ENCODE measurements at places on chromosomes 1 and 21.

DNA sequence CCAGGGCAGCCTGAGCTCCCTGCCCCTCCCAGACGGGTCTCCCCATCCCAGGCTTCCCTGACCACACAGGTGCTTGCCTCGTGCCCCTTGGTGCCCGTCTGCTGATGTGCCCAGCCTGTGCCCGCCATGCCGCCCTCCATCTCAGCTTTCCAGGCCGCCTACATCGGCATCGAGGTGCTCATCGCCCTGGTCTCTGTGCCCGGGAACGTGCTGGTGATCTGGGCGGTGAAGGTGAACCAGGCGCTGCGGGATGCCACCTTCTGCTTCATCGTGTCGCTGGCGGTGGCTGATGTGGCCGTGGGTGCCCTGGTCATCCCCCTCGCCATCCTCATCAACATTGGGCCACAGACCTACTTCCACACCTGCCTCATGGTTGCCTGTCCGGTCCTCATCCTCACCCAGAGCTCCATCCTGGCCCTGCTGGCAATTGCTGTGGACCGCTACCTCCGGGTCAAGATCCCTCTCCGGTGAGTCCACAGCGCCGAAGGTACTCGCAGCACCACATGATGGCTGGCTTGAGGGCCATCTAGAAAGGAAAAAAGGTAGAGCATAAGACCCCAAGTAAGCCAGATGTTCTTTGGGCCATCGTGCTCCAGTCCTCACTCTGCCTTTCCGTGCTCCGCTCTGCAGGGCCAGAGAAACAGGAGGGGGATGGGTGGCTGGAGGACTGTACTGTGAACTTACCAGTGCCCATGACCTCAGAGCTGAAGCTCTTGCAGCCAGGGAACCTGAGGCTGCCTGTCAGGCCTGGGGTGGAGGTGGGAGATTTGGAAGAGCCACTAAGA, 1.4 kb downstream of the ADORA1 start:
- DNase-seq: no peak

- DNase-seq: no peak
Measured at GRCh38 chr1:38852780-38853179, 6.8 kb downstream of the RRAGC start.

DNA sequence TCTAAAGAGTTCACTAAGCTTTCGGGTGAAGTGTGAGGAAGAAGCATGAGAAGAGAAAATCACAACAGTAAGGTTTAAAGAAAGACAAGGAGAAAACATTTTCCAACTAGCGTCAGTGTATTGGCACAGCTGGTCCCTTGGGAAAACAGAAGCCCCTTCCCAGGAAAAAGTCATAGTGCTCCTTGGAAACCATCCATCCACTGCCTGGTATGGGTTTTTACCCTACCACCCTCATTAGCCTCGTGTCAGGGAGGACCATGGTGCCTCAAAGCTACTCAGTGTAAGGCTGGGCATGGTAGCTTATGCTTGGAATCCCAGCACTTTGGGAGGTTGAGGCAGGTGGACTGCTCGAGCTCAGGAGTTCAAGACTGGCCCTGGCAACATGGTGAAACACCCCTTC, 12.7 kb downstream of the AADACL4 start:
- DNase-seq: no peak

DNA sequence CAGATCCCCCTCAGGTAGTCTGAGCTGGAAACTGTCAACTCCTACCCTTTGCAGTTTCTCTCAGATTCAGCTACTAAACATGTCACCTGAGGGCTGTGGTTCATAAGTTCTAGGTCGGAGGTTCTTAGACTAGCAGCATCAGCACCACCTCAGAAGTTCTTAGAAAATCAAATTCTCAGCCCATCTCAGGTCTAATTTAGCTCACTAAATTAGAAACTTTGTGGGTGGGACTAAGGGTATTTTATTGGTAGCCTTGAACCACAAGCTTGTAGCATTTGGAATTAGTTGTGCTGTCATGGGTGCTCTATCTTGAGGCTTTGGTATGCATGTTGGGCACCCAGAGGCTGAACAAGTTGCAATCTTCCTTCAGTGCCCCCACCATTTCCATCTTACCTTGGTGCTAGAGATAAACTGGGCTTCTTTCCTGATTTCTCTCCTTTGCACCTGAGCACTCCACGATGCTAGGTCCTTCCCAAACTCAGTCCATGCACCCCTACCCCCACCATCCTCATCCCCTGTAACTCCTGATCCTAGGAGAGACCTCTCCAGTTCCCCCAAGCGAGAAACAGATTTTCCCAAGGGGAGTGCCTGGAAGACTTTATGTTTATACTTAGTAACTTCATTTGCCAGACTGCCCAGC, 54.2 kb downstream of the S1PR1 start:
- no peak for DNase-seq

DNA sequence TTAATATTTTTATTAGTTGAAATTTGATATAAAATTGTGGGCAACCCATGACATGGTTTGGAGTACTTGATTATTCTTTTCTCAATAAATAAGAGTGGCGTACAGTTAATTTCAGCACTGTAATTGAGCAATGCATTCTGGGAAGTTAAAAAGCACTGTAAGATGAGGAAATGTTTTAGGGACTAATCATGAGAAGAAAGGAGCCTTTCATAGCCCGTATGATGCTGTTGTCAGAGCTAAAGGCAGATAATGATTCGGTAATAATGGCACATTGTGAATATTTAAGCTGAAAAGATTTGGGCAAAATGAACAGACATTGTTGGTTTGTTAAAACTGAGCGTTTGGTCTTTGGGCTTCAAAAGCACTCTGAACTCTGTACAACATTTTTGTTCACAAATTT, 139.3 kb downstream of the NFIA start:
- DNase-seq: no peak

DNA sequence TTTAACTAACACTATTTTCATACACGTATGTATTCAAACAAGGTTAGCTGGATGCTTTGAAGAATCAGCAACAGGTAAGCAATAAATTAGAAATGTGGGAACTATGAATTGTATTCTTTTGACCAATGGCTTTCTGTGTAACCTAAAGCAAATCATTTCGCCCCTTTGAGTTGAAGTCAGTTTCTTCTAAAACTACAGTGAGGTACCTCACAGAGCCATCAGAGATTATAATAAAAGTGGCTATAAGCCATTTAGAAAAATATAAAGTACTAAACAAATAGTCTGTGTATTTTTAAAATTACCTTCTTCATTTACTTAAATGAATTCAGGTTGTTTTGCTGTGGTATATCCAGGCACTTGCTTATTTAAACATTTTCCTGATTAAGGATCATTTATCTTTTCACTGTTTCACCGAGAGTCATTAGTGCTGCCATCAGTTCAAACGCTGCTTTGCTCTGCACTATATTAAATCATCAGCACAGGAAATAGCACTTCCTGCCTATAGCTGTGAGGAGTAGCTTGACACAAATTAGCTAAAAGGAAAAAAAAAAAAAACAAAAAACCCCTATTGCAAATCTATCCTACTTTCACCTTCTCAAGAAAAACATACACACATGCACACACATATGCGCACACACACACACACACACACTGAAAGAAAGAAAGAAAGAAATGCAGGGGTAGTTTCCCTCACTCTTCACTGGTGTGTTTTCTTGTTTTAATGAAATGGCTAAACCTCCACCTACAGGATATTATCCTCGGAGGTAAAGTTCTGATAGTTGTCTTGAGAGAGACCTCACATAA, 39.8 kb upstream of the C1orf105 start:
- no peak for DNase-seq

- DNase-seq: no peak
Measured at GRCh38 chr1:184889166-184889565, 85.1 kb downstream of the NIBAN1 start.

DNA sequence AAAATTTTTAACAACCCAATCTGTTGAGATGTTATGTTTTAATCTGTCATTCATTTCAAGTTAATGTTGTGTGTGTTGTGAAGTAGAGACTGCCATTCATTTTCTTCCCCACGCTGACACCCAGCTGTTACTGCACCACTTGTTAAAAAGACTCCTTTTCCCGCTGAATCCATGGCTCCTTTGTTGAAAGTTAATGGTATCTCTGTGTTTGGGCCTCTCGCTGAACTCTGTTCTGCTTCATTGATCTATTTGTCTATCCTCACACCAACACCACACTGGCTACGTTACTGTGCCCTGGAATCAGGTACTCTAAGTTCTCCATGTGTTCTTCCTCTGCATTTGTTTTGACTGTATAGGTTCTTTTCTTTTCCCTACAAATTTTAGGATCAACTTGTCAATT, 58.2 kb downstream of the PDE9A start:
- DNase-seq: no peak

GRCh38 chr1:182170891-182171461, 109.5 kb upstream of the ZNF648 start:
- no peak for DNase-seq

DNA sequence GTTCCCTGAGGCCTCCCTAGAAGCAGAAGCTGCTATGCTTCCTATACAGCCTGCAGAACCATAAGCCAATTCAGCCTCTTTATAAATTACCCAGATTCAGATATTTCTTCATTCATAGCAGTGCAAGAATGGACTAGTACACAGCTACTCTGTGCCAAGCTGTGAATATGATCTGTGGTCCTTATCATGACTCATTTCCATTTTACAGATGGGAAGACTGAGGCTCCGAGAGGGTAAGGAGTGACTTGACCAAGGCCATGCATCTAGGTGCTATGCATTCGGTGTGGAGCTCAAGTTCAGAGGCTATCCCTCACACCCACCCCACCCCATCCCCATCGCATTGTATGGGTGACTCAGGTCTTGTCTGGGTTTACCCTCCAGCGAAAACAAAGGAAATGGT, 52.3 kb upstream of the DISP3 start:
- no peak for DNase-seq

GRCh38 chr1:197178998-197179397, 32.5 kb upstream of the ASPM start:
- DNase-seq: no peak

- no peak for DNase-seq
Measured at GRCh38 chr1:183148599-183148998, 37.5 kb upstream of the LAMC2 start.

GRCh38 chr21:23016617-23017016, 2018.4 kb downstream of the NCAM2 start:
- no peak for DNase-seq

- no peak for DNase-seq
Measured at GRCh38 chr21:46551636-46552241, 53.1 kb downstream of the S100B start.

- peak; percentile 83 for DNase-seq
Measured at GRCh38 chr1:155324037-155324716, 3.5 kb downstream of the RUSC1 start.

DNA sequence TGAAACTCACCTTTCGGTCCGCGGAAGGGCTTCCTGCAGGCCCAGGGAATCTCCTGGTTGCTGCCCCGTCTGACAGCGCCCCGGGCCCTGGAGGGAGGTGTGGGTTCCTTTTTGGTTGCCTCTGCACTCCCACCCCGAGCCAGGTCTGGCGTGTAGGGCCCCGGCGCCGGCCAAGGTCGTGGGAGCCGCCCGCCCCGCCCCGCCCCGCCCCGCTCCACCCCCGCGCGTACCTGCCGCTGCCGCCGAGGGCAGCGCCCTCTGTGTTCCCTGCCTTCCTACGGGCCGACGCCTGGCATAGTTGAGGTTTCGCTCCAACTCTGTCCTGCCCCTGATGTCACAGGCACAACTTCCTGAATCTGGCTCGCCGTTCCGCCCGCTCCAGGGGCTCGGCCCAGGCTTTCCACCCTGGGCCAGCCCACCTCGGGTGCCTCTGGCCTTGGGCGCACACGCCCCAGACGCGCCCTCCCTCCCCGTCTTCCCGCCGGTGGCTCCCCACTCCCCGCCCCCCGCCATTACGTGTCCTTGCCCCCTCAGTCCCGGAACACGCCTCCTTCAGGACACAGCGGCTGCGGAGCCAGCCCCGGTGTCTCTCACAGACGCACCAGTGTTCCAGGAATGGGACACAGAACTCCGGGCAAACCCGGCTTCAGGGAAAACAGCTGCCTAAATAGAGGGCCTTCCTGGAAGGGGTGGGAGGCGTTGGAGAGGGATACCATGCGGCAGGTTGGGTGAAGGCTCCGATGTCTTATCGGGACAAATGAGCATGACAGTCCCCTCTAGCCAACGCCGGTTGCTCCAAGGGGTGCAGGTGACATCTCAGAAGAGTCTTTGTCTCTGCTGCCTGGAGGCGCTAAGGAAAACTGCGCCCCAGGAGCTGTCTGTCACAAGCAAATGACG, at the start of gene KIAA0040:
Gene KIAA0040 (minus strand): TSS at position 147 of the 897 bp plus-strand sequence. CDS start 31,763 bp downstream, outside the sequence.
- DNase-seq: no peak

DNA sequence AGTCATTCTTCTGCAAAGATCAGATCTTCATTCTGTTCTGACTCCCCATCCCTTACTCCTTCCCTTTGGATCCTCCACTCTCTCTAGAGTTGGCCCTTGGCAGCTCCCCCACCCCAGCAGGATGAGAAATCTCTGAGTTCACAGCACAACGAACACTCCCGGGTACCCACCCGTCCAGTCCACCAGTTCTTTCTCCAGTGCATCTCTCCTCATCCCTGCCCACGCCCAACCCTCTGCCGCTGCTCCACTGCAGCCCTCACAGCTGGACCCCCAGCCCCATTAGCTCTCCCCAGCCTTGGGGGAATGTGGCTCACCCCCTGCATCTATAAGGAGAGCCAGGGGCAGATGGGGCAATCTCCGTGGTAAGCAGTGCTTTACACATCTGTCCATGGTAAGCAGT, 125.7 kb downstream of the MATN1 start:
- no peak for DNase-seq

- no peak for DNase-seq
Measured at GRCh38 chr1:57012315-57012714, 46.5 kb upstream of the C8B start.

DNA sequence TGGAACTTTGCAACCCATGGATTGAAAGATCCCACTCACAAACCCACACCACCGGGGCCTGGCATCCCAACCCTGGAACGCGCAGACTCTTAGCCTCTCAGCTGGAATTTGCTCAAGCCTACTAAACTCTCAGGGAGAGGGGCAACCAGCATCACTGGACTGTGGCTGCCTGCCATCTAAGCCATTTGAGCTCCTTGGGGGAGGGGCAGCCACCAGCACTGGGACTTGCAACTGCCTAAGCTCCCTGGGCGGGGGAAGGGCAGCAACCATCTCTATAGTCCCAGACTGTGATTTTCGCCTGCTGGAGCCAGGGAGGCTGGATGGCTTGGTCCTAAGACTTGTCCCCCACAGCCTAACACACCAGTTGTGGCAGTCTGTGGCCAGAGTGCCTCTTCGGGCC, 122.3 kb downstream of the SNX7 start:
- DNase-seq: no peak

- no peak for DNase-seq
Measured at GRCh38 chr1:92837062-92837461, 5.2 kb downstream of the RPL5 start.

GRCh38 chr1:98924977-98925376, 79.7 kb downstream of the PLPPR5 start:
- no peak for DNase-seq

- DNase-seq: no peak
Measured at GRCh38 chr1:184903111-184903692, 71.1 kb downstream of the NIBAN1 start.

GRCh38 chr1:110896090-110896489, 23.1 kb downstream of the CD53 start:
- DNase-seq: no peak
